Type B pancreatic cell (in vitro differentiated cells): ENCODE measurements at places on chromosomes 2 and 18. TPM values are rescaled to one million over a fixed set of nuclear protein-coding genes. Genes with fewer than 3 reads are reported as not detected.
A peak's percentile ranks its signal among the peaks of the same experiment; 100 is the strongest.

The DSG1 gene
- 4.8 and 40.8 TPM in 2 replicates for total RNA-seq

The ZNF236 gene
- 14.3 and 20.2 TPM in 2 replicates for total RNA-seq

The HNRNPA3 gene
- total RNA-seq, result 203 and 304 TPM in 2 replicates

The GLI2 gene
- total RNA-seq, result 10.5 and 28.6 TPM in 2 replicates

The CROCC2 gene
- 0.68 and 0.98 TPM in 2 replicates for total RNA-seq

The CCDC150 gene
- 9.2 and 32.5 TPM in 2 replicates for total RNA-seq

The DNAJC5G gene
- not detected in 2 replicates for total RNA-seq

The PTPRM gene
- total RNA-seq, result 11.2 and 18.6 TPM in 2 replicates

- H3K36me3 ChIP-seq, result no peaks in the 10 kb centered on the region
- no peak overlapping the region for H3K27ac ChIP-seq
- no peaks in the 10 kb centered on the region for H3K27me3 ChIP-seq
- peaks cover 5% of the 10 kb centered on the region for H3K4me1 ChIP-seq
- DNase-seq, result no peak
Measured at GRCh38 chr18:79478484-79479115, 82.9 kb downstream of the NFATC1 start.

GRCh38 chr18:26255695-26256622 is 29.7 kb downstream of the TAF4B start:
- H3K36me3 ChIP-seq, result no peaks in the 10 kb centered on the region
- H3K4me3 ChIP-seq, result no peak overlapping the region
- no peaks in the 10 kb centered on the region for H3K4me1 ChIP-seq
- H3K27ac ChIP-seq, result no peak overlapping the region
- no peaks in the 10 kb centered on the region for H3K27me3 ChIP-seq
- no peak for DNase-seq

GRCh38 chr18:44958455-44958854 is 277.8 kb downstream of the SETBP1 start:
- no peak overlapping the region for H3K4me3 ChIP-seq
- DNase-seq, result no peak
- H3K27ac ChIP-seq, result no peak overlapping the region

- no peak overlapping the region for H3K27ac ChIP-seq
- no peaks in the 10 kb centered on the region for H3K4me1 ChIP-seq
- DNase-seq, result no peak
- no peak overlapping the region for H3K4me3 ChIP-seq
Measured at GRCh38 chr18:51522821-51523220, 325.3 kb upstream of the MEX3C start.

DNA sequence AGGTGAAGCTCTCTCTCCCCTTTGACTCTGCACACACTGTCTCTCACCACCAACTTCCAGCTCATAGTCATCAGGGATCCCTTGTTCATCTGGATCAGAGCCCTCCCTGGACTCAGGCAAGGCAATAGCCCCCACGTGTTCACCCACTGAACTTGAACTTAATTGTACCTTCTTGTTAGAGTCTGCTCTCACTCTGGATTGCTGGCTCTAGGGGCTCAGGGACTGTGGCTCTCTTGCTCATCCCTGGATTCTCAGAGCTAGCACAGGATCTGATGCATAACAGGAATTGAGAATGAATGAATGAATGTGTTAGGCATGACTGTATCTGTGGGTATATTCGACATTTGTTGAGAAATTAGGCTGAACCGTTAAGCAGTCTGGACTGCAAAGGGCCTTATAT is 16.7 kb upstream of the ASAP2 start:
- no peak overlapping the region for H3K27ac ChIP-seq
- DNase-seq, result no peak
- H3K27me3 ChIP-seq, result no peaks in the 10 kb centered on the region
- H3K4me3 ChIP-seq, result no peak overlapping the region

DNA sequence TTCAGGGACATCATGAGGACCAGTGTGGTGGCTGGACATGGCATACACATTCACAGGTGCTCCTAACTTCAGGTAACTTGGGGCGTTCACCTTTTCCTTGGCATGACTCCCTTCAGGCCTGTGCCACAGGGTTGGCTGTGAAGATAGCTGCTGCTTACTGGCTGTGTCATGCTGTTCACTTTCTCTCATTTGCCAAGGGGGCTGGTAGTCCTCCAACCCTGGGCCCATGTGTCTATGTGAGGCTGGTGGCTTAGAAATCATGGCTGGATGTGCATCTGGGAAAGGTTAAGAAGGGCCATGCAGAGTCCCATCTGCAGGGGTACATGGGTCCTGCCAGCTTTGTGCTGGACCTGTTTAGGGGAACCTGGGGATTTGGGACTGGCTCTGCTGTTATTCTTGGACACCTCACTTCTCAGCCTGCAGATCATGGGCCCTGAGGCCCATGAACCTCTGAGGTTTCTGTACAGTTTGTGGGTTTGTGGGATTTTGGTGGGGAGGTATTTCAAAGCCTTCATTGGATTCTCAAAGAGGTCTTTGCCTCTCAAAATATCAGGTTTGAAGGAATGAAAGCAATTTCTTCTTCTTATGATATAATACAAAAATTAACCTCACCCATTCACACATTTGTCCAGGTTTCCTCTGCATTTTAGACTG is 62.9 kb downstream of the FHOD3 start:
- H3K27ac ChIP-seq, result no peak overlapping the region
- no peak overlapping the region for H3K4me3 ChIP-seq
- H3K27me3 ChIP-seq, result peaks cover 2% of the 10 kb centered on the region
- no peaks in the 10 kb centered on the region for H3K4me1 ChIP-seq

- no peaks in the 10 kb centered on the region for H3K27me3 ChIP-seq
- no peak overlapping the region for H3K4me3 ChIP-seq
- H3K36me3 ChIP-seq, result no peaks in the 10 kb centered on the region
- H3K27ac ChIP-seq, result peak overlapping the region; percentile 31
Measured at GRCh38 chr2:7358865-7359447, 441.7 kb downstream of the RNF144A start.

DNA sequence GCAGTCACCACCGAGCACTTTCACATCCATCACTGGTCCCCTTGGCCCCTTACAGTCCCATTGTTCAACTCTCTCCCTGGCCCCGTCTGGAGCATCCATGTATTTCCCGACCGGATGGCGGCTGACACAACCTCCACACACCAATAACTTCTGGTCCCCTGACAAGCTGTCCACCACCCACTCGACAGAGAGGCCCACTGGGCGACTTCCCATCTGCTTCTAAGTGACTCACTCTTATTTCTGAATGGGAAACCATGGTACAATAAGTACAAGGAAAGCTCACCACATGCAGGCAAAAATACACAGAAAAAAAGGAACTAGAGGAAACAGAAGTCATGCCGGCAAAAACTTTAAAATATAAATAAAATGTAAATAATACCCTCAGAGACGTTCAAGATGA is 82.9 kb upstream of the RAB12 start:
- no peaks in the 10 kb centered on the region for H3K36me3 ChIP-seq
- no peaks in the 10 kb centered on the region for H3K4me1 ChIP-seq
- DNase-seq, result no peak
- H3K4me3 ChIP-seq, result no peak overlapping the region
- peaks cover 23% of the 10 kb centered on the region for H3K27me3 ChIP-seq

DNA sequence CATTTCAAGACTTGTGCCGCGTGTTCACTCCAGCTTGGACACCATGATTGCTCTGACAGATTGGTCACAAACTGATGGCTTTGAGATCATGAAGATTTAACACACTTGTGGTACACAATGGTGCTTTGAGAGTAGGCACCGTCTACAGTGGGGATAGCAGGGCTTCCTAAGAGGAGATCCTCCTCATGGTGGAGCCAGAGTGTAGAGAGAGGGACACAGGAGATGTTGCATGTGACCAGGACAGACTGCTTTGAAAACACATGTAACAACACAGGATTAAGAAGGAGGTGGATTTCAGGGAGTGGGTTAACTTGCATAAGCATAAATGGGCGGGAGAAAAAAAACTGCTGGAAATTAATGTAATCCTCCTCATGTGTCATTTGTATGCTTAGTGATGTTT is 95.7 kb upstream of the LINC00305 start:
- H3K36me3 ChIP-seq, result no peaks in the 10 kb centered on the region
- H3K4me3 ChIP-seq, result no peak overlapping the region
- H3K27me3 ChIP-seq, result peaks cover 4% of the 10 kb centered on the region
- H3K27ac ChIP-seq, result no peak overlapping the region
- H3K4me1 ChIP-seq, result peaks cover 6% of the 10 kb centered on the region

DNA sequence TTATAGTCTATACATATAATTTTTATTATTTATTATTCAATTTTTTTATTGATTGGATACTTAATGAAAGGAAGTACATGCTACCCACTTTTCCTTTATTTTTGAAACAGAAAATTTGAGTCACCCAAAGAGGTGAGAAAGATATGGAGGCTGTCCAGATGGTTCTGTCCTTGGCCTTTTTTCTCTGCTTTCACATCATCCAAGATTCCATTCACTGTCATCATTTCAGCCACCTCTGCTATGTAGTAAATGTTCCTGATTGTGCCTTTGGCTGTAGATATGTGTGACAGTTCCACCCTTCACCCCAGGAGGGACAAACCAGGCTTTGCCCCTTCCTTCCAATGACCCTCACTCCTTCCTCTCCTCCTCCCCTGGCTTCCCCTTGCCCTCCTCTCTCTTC is 675.7 kb upstream of the ID2 start:
- H3K36me3 ChIP-seq, result no peaks in the 10 kb centered on the region
- no peaks in the 10 kb centered on the region for H3K27me3 ChIP-seq
- no peak for DNase-seq
- no peak overlapping the region for H3K4me3 ChIP-seq
- H3K27ac ChIP-seq, result peak overlapping the region; percentile 90
- H3K4me1 ChIP-seq, result peaks cover 44% of the 10 kb centered on the region

- no peak overlapping the region for H3K4me3 ChIP-seq
- H3K27me3 ChIP-seq, result no peaks in the 10 kb centered on the region
- no peak for DNase-seq
- H3K27ac ChIP-seq, result no peak overlapping the region
Measured at GRCh38 chr2:176748662-176749061, 463.9 kb upstream of the HNRNPA3 start.

DNA sequence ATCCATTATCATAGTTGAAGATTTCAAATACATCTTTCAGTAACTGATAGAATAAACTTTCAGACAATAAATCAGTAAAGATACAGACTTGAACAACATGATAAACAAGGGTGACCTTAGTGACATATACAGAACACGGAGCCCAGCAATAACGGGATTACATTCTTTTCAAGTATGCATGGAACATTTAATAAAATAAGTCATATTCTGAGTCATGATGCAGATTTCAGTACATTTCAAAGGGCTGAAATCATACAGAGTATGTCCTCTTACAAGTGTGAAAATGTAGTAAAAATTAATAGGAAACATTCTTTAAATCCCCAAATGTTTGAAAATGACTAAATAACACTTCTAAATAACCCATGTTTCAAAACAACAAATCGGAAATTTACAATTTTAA is 17.2 kb upstream of the KLHL29 start:
- no peak overlapping the region for H3K4me3 ChIP-seq
- H3K27me3 ChIP-seq, result no peaks in the 10 kb centered on the region
- no peaks in the 10 kb centered on the region for H3K36me3 ChIP-seq
- no peak for DNase-seq

GRCh38 chr2:199833525-199833924 is 17.5 kb downstream of the FTCDNL1 start:
- no peak overlapping the region for H3K27ac ChIP-seq
- H3K4me1 ChIP-seq, result peaks cover 10% of the 10 kb centered on the region
- H3K4me3 ChIP-seq, result no peak overlapping the region
- H3K27me3 ChIP-seq, result peaks cover 5% of the 10 kb centered on the region

DNA sequence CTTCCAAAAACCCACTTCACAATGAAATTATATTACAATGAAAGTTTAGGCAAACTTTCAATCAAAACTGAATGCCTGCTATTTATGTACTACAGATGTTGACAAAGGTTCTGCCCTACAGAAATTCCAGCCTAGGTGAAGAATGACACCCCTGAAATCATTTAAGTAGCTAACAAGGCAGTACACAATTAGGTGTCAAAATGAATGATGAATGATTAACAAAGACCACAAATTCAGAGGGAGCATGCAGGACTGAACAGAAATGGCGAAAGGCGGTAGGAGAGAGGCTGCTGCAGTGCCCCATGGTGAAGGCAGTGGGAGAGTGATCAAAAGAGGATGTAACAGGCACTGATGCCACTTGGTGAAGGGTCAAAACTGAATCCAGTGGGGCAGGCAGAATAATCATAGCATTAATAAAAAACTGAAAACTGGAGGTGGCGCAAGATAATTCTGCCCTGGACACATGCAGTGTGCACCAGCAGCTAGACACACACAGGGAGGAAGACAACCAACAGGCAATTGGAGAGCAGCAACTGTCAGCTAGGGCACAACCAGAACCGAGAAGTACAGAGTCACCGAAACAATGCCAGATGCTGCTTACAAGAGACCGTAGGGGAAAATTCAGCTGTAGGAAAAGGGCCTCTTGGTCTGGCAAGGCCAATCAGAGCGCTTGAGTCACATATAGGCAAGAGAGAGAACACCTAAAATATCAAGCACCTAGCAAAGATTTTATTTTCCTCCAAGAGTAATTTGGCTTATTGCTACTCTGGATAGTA is 4.5 kb downstream of the TMEM131 start:
- H3K4me1 ChIP-seq, result peaks cover 30% of the 10 kb centered on the region
- no peak overlapping the region for H3K27ac ChIP-seq
- peaks cover 14% of the 10 kb centered on the region for H3K36me3 ChIP-seq
- H3K4me3 ChIP-seq, result peak overlapping the region; percentile 9
- no peak for DNase-seq
- H3K27me3 ChIP-seq, result no peaks in the 10 kb centered on the region

GRCh38 chr18:55096263-55096951 is 137.1 kb upstream of the CCDC68 start:
- peaks cover 8% of the 10 kb centered on the region for H3K27me3 ChIP-seq
- H3K4me3 ChIP-seq, result no peak overlapping the region
- H3K27ac ChIP-seq, result no peak overlapping the region
- no peak for DNase-seq
- peaks cover 35% of the 10 kb centered on the region for H3K4me1 ChIP-seq

- H3K27me3 ChIP-seq, result no peaks in the 10 kb centered on the region
- peaks cover 17% of the 10 kb centered on the region for H3K36me3 ChIP-seq
- peaks cover 53% of the 10 kb centered on the region for H3K4me1 ChIP-seq
- no peak for DNase-seq
- peak overlapping the region; percentile 75 for H3K4me3 ChIP-seq
Measured at GRCh38 chr2:20199633-20200270, 25.2 kb downstream of the SDC1 start.

DNA sequence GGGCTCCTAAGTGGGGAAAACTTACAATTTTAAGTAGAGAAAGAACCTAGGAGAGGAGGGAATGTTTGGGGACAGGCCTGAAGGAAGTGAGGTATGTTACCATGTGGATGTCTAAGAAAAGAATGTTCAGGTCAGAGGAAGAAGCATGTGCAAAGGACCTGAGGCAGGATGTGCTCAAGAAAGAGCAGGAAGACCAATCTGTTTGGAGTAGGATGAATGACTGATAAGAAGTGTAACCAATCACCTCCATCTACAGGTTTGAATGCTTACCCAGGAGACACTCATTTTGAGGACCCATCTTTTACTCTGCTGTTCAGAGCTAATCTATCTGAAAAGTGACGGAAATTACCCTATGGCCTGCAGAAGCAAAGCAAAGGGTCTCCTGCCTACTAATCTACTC is 342.3 kb downstream of the ARHGAP15 start:
- DNase-seq, result no peak
- H3K27me3 ChIP-seq, result peaks cover 2% of the 10 kb centered on the region
- H3K4me3 ChIP-seq, result no peak overlapping the region
- H3K27ac ChIP-seq, result no peak overlapping the region
- H3K36me3 ChIP-seq, result no peaks in the 10 kb centered on the region
- peaks cover 5% of the 10 kb centered on the region for H3K4me1 ChIP-seq

- no peaks in the 10 kb centered on the region for H3K36me3 ChIP-seq
- no peak overlapping the region for H3K4me3 ChIP-seq
- DNase-seq, result no peak
- peaks cover 4% of the 10 kb centered on the region for H3K4me1 ChIP-seq
- peaks cover 4% of the 10 kb centered on the region for H3K27me3 ChIP-seq
- H3K27ac ChIP-seq, result no peak overlapping the region
Measured at GRCh38 chr2:234596696-234597575, 100.1 kb upstream of the ARL4C start.

GRCh38 chr2:171347591-171348032 is 86.2 kb downstream of the METTL8 start:
- H3K36me3 ChIP-seq, result peaks cover 2% of the 10 kb centered on the region
- no peaks in the 10 kb centered on the region for H3K27me3 ChIP-seq
- H3K27ac ChIP-seq, result no peak overlapping the region
- no peak for DNase-seq
